Cardiac atrium fibroblast (primary cell): ENCODE measurements at places on chromosomes 2 and 18. TPM values are rescaled to one million over a fixed set of nuclear protein-coding genes. Genes with fewer than 3 reads are reported as not detected.

Gene SCN9A
- total RNA-seq, result 1.3 and 2.0 TPM in 2 replicates

Gene ACADL
- not detected in 2 replicates for total RNA-seq

Gene FBXO36
- 1.8 TPM in 2 replicates for total RNA-seq

Gene SERPINB3
- total RNA-seq, result not detected in 2 replicates

Gene SERPINB4
- not detected in 2 replicates for total RNA-seq

Gene SPATA3
- total RNA-seq, result not detected in 2 replicates
